ENCODE measurements at places on chromosomes 12 and 14.

- no peak for DNase-seq
These were observed 122.9 kb downstream of the OTOGL start for GRCh38 chr12:80222261-80222660.

DNA sequence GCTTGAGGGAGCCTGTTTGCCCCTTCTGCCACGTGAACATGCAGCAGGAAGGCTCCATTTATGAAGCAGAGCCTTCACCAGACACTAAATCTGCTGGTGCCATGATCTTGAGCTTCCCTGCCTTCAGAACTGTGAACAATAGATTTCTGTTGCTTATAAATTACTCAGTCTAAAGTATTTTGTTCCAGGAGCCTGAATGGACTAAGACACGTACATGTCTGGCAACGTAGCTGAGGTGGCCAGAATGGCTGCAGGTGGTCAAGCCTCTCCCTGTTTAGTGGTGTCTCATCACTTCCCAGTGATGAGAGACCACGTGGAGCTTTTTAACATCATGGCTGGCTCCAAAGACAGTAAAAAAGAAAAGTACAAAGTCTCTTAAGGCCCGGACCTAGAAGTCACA is 32.2 kb upstream of the SLC38A2 start:
- no peak for DNase-seq

DNA sequence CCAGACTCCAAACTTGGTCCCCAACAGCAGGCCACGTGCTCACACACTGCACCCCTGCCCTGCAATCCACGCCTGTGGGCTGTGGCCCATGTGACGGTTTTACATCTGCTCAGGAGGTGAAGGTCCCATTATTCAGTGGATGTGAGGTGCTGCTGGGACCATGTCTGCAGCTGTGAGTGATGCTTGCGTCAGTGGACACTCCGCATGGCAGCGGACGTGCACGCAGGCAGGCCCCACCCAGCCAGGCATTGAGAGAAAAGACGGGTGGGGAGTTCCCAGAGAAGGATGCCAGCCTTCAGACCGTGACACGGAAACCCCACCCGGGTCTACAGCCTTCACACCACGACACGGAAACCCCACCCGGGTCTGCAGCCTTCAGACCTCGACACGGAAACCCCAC is 67.6 kb downstream of the NOC4L start:
- DNase-seq, result no peak

GRCh38 chr12:108935159-108935763 is 55.4 kb downstream of the DAO start:
- no peak for DNase-seq

- no peak for DNase-seq
These were observed 3.0 kb downstream of the ENDOU start for GRCh38 chr12:47722136-47722834.

GRCh38 chr12:111211910-111212757 is 156.8 kb downstream of the PHETA1 start:
- DNase-seq, result no peak

DNA sequence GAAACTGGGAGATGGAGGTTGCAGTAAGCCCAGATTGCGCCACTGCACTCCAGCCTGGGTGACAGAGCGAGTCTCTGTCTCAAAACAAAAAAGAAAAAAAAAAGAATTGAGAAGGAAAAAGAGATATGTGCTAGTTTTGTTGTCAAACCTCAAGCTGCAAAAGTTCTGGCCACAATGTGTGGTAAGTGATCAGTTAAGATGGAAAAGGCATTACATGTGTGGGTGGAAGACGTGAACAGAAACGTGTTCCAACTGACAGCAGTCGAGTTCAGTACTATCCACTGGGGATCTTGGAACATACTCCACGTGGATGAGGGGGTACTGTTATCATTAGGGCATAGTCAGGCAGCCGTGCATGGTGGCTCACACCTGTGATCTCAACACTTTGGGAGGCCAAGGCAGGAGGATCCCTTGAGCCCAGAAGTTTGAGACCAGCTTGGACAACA is 17.3 kb downstream of the GPR68 start:
- DNase-seq, result no peak

GRCh38 chr12:89721291-89721987 is 12.8 kb upstream of the ATP2B1 start:
- DNase-seq, result no peak

- DNase-seq, result no peak
These were observed 470.1 kb downstream of the TMTC2 start for GRCh38 chr12:83156815-83157214.

GRCh38 chr14:75313294-75313693 is 34.7 kb downstream of the FOS start:
- no peak for DNase-seq

GRCh38 chr12:55789171-55789570 is 28.4 kb downstream of the SARNP start:
- DNase-seq, result no peak

- DNase-seq, result no peak
These were observed 32.8 kb downstream of the MIA2 start for GRCh38 chr14:39266525-39266870.

- DNase-seq, result no peak
These were observed 472.6 kb downstream of the SNAPC1 start for GRCh38 chr14:62234849-62235248.

DNA sequence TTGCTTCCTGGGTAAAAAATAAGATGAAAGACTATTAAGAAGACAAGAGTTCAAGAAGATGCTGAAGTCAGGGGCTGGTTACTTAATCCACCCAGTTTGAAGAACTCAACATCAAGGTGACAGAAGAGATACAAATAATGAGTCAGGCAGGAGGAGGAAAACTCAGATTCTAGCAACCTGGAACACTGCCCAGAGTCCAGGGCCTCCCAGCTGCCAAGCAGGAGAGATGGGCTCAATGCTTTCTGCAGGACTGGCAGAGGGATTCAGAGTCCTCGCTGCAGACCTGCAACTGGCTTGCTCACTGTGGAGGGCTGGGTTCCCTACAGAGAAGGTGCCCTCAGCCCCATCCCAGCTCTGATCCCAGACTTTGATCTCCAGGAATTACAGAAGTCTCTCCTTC is 28.6 kb upstream of the CEBPE start:
- DNase-seq, result no peak

DNA sequence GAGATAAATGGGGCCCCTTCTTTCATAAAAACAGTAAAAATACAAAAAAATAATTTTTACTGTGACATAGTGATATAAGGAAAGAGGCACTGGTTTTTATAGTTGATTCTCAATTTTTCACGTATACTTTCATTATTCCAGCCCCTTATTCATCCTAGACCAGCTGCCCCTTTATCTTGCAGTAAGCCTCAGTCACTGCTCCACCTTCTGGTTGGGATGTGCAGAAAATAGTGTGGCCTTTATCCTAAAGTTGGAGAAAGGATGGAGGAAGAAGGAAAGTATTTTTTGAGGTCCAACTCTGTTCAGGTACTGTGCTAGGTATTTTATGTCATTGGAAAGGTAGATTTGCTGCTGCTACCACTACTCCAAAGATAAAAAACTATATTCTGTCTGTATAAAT is 172.7 kb downstream of the ANO6 start:
- no peak for DNase-seq

- no peak for DNase-seq
These were observed 161.1 kb downstream of the PPFIA2 start for GRCh38 chr12:81597928-81598604.

- DNase-seq, result no peak
These were observed 485 bp downstream of the PELI2 start for GRCh38 chr14:56118611-56119181.

GRCh38 chr12:7832059-7832696 is 40.5 kb downstream of the SLC2A14 start:
- DNase-seq, result no peak

- DNase-seq, result no peak
These were observed 23.8 kb downstream of the XPOT start for GRCh38 chr12:64427988-64428387.

DNA sequence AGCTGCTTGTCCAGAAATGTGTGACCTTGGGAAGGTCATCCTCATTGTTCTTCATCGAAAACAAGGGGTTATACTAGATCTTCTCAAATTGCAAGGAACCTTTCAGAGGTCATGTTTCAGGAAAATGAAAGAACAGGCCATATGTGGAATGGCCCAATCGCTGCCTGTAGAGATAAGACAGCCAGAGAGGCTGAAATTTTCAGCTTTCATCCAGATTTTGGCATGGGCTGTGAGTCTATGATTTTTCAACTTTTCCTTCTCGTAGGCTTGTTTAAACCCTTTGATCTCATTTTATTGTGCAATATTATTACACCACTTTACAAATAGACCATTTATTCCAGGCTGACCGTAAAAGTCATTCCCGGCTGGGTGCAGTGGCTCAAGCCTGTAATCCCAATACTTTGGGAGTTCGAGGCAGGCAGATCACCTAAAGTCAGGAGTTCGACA is 17.1 kb upstream of the ATXN2 start:
- no peak for DNase-seq

DNA sequence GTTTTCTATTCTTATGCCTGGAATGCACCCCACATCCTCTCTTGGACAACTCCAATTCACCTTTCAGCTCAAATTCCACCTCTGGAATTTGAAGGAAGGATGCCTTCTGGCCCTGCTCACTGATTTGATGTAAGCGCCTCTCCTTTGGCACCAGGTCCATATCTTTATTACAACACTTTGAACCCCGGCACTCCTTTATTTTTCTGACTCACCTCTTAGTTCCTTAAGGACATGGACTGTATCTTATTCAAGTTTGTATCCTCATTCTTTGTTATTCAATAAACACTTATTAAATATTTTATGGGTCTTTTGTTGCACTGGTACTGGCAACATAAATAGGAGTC is 3.1 kb downstream of the GALC start:
- DNase-seq, result no peak
